Fibroblast of villous mesenchyme (primary cell): ENCODE measurements at places on chromosomes 2 and 18. TPM values are rescaled to one million over a fixed set of nuclear protein-coding genes. Genes with fewer than 3 reads are reported as not detected.

The ELOA2 gene
- not detected in 2 replicates for total RNA-seq

DNA sequence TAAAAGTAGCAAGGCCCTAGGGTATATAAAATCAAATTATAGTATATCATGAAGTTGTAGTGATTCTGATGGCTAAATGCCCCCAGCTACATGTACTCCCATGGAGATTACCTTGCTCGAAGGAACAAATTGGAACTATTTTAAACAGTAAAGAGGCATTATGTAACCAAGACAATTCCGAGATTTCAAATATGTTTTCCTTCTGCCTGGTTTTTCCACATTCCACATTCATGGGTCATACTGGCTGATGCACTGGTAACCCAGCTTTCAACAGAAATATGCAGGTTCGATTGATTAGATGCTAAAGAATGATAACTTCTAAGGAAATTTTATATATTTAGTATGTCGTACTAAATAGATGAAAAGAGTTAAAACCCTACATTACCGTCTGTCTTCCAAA is 62.3 kb upstream of the MGAT4A start:
- DNase-seq = no peak

DNA sequence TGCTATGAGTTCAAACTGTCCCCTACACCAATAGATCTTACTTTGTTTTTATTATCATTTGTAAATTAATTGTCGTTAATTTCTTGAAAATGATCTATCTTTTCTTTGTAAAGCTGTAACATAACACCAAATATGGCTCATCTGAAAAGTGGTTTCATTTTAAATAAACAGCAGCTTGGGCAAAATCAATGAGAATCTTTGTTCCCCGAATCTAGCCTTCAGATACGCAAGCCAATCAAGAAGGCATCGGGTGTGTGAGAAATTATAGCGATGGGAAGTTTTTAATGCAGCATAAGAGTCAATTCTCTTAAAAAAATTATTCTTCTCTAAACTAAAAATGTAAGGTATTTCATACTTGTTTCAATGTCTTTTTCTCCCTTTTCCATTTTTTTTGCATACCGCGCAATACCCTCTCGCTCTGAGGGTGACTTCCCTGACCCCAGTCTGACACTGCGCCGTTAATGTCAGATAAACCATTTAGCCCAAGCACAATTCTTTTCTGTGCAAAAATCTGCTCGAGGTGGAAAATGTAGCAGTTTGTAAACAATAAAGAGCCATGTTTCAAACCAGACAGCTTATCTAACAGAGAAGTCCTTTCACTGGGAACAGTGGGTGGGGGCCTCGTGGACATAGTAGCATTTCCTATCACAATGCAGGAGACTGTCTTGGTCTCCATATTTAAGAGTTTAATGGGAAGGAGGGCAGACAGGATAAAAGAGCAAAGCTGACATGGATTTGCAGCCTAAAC is 129.4 kb downstream of the TCF4 start:
- DNase-seq = no peak

The PIK3C3 gene
- total RNA-seq = 45.1 and 67.4 TPM in 2 replicates

DNA sequence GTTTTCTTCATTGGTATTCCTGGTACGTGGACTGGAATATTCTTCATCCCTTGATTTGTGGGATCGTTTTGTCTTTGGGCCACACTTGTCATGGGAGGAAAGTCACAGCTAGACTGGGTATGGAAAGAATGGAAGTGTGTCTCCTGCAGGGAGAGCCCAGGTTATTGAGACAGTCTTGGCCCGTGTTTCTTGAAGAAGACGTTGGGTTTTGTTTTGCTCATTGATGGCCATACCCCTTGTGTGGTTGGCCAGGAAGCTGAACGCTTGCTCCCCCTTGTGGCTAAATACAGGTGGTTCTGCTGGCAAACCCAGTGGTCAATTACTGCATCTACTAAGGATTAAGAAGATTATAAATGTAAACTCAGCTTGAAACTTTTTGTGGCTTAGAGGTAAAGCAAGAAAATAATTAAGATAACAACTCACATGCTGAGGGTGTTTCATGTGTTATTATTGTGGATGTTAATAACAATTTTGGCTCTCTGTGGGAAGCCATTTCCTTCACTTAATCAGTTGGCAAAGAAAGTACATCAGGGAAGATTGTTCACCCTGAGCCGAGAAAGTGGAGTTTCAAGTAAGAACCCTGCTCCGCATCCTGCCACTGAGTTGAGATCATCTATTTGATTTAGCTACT is 91.8 kb downstream of the NEDD4L start:
- peak; percentile 87 for DNase-seq

GRCh38 chr2:143503280-143503679 is 374.1 kb downstream of the ARHGAP15 start:
- DNase-seq = no peak

DNA sequence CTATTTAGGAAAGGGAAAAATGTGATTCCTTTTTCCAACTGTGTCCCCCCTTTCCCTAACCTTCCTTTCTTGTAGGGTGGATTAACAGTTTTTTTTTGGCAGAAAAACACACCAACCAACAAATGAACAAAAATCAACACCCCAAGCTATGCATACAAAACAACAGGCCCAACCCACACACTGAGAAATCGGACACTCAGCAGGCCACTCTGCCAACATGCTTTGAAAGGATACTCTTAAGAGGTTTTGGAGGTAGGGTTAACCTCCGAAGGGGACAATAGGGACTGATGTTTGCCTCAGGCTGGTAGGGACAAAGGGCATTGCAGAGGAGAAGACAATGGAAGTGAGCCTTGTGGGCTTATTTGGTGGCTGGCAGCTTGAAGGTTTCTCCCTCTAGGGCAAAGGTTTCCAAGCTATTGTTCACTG is 33.1 kb upstream of the POLE4 start:
- no peak for DNase-seq
